ENCODE measurements at places on chromosomes 16 and 17. TPM values are rescaled to one million over a fixed set of nuclear protein-coding genes. Genes with fewer than 3 reads are reported as not detected.
A peak's percentile ranks its signal among the peaks of the same experiment; 100 is the strongest.

DNA sequence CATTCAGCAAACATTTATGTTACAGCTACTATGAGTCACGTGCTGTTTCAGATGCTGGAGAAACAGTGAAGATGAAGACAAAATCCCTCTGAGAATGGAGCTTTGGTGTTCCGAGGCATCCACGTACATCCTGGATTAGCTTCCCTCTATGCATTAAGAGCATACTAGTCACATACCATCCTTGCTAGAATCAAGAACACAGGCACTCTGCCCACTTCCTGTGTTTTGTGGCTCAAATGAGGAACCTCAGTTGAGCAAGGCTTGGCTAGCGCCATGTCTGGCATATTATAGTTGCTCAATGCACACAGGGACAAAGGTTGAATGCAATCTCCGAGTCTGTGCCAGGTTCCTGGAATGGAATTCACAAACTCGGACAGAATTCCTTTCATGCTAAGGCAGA is 297.5 kb downstream of the XYLT1 start:
- no peaks in the 10 kb centered on the region for H3K36me3 ChIP-seq
- no peak overlapping the region for H3K4me3 ChIP-seq
- no peaks in the 10 kb centered on the region for H3K4me1 ChIP-seq
- no peaks in the 10 kb centered on the region for H3K27me3 ChIP-seq
- no peak for DNase-seq

GRCh38 chr16:86991679-86992078 is 325.5 kb downstream of the C16orf95 start:
- H3K27me3 ChIP-seq: peaks cover 14% of the 10 kb centered on the region
- no peak overlapping the region for H3K4me3 ChIP-seq
- no peak overlapping the region for H3K27ac ChIP-seq

GRCh38 chr17:27458524-27458908 is 2.3 kb downstream of the KSR1 start:
- H3K27me3 ChIP-seq: no peaks in the 10 kb centered on the region
- no peak overlapping the region for H3K4me3 ChIP-seq
- no peak for DNase-seq
- H3K36me3 ChIP-seq: peaks cover 6% of the 10 kb centered on the region
- H3K4me1 ChIP-seq: no peaks in the 10 kb centered on the region
- no peak overlapping the region for H3K27ac ChIP-seq

- H3K27me3 ChIP-seq: no peaks in the 10 kb centered on the region
- H3K36me3 ChIP-seq: no peaks in the 10 kb centered on the region
- H3K4me1 ChIP-seq: peaks cover 6% of the 10 kb centered on the region
- no peak overlapping the region for H3K4me3 ChIP-seq
Measured at GRCh38 chr17:63150994-63151464, 185.0 kb downstream of the TANC2 start.

- H3K36me3 ChIP-seq: peaks cover 71% of the 10 kb centered on the region
- no peak overlapping the region for H3K4me3 ChIP-seq
- no peaks in the 10 kb centered on the region for H3K4me1 ChIP-seq
- H3K27ac ChIP-seq: no peak overlapping the region
Measured at GRCh38 chr16:87416826-87417527, 24.8 kb downstream of the MAP1LC3B start.

GRCh38 chr16:21950782-21951521 is 2.2 kb upstream of the UQCRC2 start:
- peaks cover 31% of the 10 kb centered on the region for H3K36me3 ChIP-seq
- DNase-seq: peak; percentile 39
- peaks cover 7% of the 10 kb centered on the region for H3K4me1 ChIP-seq

Gene SMIM36
- not detected for total RNA-seq

Data from MCF 10A (cell line).